ENCODE measurements at places on chromosomes 7 and 10.

DNA sequence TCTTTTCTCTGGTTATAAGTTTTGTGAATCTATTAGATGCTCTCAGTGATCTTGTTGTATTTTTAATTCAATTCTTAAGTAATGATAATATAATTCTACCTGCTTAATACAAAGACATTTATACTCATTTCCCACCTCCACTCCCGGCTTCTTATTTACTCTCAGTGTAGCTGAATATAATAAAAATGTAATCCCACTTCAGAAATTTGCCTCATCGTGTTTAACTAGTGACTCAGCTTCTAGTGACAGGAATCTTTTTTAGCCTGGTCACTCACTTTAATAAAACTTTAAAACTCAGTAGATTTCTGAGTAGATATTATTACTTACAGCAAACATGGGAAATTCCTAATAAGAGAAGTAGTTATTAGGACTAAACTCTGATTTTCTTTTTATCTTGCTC is 1506.2 kb upstream of the LRRTM3 start:
- no peak for DNase-seq

DNA sequence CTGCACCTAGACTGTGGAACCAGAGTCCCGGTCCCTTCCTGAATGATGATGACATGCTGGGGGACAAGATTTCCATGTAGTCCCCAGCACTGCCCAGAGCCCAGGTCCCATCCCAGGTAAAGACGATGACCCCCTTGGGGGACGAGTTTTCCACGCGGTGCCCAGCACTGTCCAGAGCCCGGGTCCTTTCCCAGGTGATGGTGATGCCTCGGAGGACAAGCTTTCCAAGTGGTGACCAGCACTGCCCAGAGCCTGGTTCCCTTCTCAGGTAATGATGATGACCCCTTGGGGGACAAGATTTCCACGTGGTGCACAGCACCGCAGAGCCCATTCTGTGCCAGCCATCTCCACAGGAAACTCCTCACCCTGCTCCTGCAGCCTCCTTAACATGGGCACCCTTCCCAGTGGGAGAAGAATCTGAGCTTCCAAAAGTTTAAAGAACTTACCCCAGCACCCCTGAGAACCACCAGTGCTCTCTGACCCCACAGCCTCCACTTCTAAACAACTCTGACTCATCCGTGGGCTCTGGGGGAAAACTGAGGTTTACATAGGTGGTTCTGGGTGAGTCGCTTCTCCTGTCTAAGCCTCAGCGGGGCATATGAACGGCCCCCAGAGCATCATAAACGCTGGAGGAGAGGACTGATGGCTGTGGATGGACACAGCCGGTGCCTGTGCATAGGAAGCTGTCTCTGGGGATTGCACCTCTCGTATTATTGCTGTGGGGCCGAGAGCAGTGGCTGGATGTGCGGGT is 233.2 kb downstream of the TCERG1L start:
- no peak for DNase-seq

GRCh38 chr10:101062232-101063049 is 652 bp downstream of the KAZALD1 start:
- no peak for DNase-seq

- no peak for DNase-seq
Observed at GRCh38 chr7:156984174-156984891, 26.1 kb downstream of the MNX1 start.

- DNase-seq: no peak
Observed at GRCh38 chr10:115974816-115975430, 298.1 kb downstream of the GFRA1 start.

DNA sequence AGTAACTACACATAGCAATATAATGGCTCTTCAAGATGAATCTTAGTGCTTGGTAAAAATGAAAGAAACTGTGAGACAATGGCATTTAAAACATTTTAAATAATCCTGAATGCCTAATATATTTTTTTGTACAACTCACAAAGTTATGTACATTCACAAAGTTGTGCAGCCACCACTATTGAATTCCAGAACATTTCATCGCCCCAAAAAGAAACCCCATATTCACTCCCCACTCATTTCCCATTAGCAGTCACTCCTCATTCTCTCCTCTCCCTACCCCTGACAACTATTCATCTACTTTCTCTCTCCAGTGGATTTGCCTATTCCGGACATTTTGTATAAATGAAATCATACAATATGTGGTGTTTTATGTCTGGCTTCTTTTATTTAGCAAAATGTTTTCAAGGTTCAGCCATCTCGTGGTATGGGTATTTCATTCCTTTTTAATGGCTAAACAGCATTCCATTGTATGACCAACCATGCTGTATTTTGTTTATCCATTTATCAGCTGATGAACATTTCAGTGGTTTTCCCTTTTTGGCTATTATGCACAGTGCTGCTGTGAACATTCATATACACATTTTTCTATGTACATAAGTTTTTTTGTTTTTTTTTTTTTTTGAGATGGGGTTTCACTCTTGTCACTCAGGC is 34.7 kb downstream of the ENTPD7 start:
- DNase-seq: no peak

GRCh38 chr7:35007768-35008167 is 29.5 kb downstream of the DPY19L1 start:
- no peak for DNase-seq

- peak; percentile 67 for DNase-seq
Observed at GRCh38 chr10:62244785-62245467, 23.7 kb downstream of the RTKN2 start.

Data from right renal pelvis (tissue), 4 donors.